ENCODE measurements at places on chromosomes 13 and 19.

DNA sequence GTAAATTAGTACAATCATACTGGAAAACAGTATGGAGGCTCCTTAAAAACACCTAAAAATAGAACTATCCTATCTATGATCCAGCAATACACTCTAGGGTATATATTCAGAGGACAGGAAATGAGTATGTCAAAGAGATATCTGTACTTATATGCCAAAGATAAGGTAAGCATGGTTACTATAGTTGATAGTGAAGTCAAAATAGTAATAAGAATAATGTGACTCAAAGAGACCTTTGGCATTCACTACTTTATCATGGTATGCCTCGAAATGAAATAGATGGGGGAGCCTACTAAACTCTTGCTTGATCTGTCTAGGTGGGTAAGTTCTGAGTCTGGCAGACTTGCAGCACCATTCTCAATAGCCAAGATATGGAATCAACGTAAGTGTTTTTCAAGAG lies 30.3 kb downstream of the FXYD5 start:
- no peak for DNase-seq

DNA sequence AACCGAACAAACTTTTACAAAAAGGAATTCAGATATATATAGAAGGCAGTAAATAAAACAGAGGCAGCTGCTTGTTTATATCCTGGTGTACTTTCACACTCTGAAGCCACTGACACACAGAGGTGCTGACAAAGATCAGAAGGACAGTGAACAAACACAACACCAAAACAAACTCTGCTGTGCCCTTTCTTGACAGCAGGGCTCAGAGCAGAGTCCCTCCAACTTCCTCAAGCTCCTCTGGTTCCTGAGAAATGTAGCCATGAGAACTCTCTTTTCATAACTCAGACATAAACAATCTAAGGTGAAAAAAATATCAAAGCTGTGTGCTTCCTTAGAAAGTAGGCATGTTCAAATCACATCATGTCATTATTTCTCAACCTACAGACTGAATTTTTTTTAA lies 1052.8 kb upstream of the SPRY2 start:
- no peak for DNase-seq

DNA sequence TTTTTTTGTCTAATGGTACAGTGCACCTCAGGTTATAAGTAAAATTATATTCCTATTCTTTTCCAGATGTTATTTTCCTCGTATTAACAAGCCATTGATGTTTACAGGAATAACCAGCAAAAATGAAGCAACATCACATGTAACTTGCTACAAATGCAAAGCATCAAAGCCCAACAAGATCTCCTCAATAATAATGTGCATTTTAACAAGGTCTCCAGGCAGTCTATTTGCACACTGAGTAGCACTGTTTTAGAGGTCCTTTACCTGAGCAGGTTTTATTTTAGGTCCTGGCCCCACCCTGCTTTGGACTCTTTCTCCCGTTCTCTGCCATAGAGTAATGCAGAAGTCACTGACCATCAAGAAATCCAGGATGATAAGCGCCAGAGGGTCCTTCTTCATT lies 298.4 kb downstream of the FGF14 start:
- DNase-seq, result no peak

DNA sequence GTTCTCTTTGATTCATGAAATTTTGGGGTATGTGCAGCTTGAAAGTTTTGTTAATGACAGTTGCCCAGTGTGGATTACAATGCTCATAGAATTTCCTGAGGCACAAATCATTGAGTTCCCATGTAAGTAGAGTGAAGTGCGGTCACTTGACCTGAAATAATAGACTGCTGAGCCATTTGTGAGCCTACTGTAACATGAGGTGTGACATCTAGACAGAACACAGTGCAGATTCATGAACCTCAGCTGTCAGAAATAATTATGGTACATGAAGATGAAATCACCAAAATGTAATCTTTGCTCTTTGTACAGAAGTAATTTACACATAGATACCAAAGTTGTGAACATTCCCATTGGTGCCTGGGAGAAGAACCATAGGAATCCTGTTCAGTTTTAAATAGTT lies 84.6 kb downstream of the DHRS12 start:
- DNase-seq, result no peak

DNA sequence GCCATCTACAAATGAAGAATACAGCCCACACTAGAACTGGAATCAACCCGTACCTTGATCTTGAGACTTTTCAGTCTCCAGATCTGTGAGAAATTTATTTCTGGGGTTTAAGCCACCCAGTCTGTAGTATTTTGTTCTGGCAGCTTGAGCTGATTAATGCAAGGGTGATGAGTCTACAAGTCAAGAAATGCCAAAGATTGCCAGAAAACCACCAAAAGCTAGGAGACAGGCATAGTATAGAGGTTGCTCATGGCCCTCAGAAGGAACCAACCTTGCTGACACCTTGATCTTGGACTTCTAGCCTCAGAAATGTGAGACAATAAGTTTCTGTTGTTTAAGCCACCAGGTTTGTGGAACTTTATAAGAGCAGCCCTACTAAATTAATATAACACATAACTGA lies 428.2 kb upstream of the KLF12 start:
- DNase-seq, result no peak

DNA sequence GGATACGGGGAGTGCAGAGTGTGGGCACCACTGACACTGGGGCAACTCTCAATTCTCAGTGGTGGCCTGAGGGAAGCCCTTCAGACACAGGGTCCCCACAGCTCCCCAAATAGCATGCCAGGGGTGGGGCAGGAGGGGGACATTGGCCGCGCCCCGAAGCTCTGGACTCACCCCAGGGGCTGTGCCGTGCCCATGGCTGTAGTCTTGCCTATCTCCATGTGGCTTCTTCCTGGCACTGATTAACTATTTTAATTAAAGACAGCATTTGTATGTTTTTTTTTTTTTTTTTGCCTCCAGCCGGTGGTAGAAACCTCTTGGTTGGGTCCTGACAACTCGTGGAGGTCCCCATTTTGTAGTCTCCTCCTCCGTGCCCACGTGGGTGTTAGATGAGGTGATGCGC lies 23.3 kb downstream of the GATAD2A start:
- DNase-seq, result no peak
